T follicular helper cell (primary cell): ENCODE measurements at places on chromosomes 5 and 9.

DNA sequence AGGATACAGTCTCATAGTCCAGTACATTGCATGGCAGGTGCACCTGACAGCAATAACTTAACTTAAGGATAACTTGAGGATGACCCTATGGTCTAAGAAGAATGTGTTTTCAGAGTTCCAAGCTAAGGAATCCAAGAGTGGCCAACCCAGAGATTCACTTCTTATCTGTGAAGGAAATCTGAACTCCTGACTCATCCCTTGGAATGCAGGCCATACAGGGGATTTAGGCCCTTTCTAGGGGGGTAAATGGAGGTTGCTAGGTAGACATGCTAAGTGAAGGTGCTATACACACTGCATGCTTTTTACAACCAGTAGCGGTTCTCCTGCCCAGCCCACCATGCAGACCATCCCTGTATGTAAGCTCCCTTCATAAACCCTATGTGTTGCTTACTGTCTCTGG, 50.4 kb downstream of the HTR1A start:
- no peak for DNase-seq

- DNase-seq: no peak
Measured at GRCh38 chr5:159893040-159893695, 23.1 kb upstream of the ADRA1B start.

- DNase-seq: no peak
Measured at GRCh38 chr9:91560301-91560700, 136.7 kb upstream of the NFIL3 start.

DNA sequence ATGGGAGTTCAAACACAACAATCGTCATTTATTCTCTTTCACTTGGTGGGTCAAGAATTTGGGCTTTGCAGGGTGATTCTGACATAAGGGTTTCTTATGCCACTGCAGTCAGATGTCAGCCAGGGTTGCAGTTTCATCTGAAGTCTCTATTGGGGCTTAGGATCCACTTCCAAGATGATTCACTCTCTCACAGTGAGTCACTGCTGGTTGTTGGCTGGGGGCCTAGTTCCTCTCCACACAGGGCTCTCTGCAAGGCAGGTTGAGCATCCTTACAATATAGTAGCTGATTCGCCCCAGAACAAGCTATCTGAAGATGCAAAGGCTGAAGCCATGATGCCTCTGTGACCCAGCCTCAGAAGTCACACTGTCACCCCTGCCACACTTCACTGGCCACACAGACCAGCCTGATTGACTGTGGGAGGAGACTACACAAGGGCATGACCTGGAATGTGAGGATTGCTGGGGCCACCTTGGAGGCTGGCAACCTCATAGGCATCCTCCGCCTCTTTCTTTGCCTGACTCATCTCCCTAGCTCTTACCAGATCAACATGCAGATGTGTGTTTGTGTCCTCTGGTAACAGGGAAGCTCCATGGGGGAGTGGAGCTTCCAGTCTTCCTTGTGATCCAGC, 4.5 kb upstream of the CARD19 start:
- no peak for DNase-seq
